ENCODE measurements at places on chromosomes 16 and 17.

DNA sequence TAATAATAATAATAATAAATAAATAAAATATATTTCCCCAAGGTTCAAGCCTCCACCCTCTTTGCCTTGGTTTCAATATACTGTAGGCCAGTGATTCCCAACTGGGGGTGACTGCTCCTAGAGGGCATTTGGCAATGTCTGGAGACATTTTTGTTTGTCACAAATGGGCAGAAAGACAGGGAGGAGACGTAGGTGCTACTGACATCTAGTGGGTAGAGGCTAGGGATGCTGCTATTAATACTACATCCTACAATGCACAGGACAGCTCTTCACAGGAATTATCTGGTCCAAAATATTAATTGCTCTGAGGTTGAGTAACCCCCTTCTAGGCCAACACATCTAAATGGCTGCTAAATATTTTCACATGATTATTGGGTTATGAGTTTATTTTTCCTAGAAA lies 12.8 kb upstream of the PRR14 start:
- no peak for DNase-seq

GRCh38 chr17:68621065-68621464 lies 19.9 kb upstream of the FAM20A start:
- no peak for DNase-seq

- no peak for DNase-seq
These were observed 20.6 kb downstream of the GLYR1 start for GRCh38 chr16:4826526-4826925.

DNA sequence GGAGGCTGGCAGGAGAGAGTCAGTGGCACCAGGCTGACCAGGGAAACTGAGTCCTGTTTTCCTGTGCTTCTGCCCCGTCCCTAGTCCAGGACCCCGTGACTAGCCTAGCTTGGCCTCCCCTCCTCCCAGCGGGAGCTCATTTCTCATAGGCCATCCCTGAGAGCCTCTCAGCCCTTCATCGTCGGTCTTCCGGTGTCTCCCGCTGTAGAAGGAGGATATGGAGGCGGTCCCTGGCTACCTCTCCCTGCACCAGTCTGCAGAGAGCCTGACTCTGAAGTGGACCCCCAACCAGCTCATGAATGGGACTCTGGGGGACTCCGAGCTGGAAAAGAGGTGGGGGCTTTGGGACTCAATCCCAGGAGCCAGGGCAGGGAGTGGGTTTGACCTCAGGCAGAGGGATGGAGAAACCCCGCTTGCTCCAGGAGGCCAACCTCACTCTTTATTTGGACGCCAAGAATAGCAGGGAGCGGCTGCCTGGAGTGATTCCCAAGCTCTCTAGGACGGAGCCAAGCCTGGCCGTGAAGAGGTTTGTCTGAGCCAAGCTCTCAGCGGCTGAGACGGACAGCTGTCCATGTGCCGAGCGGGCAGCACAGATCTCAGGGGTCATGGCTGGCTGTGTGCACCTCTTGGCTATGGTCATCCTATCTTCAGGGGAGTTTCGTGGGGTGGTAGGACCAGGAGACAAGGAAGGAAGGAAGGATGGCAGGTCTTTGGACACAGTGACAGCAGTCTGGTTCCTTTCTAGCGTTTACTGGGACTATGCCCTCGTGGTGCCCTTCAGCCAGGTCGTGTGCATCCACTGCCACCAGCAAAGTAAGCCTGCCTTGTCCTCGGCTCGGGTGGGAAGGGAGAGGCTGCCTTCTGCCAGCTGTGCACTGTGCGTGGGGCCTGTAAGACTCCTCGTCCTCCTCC lies 26.8 kb downstream of the SGSM2 start:
- DNase-seq: no peak

Measured in activated T-cell treated with anti-CD3 and anti-CD28 coated beads for 48 hours (primary cell).